ENCODE measurements at places on chromosomes 1 and 21. TPM values are rescaled to one million over a fixed set of nuclear protein-coding genes. Genes with fewer than 3 reads are reported as not detected.

KLHDC7A gene
- not detected for total RNA-seq

- DNase-seq = no peak
These were observed 156.3 kb upstream of the C1orf87 start for GRCh38 chr1:60229821-60230220.

OR2L2 gene
- total RNA-seq = 0.21 TPM

DNA sequence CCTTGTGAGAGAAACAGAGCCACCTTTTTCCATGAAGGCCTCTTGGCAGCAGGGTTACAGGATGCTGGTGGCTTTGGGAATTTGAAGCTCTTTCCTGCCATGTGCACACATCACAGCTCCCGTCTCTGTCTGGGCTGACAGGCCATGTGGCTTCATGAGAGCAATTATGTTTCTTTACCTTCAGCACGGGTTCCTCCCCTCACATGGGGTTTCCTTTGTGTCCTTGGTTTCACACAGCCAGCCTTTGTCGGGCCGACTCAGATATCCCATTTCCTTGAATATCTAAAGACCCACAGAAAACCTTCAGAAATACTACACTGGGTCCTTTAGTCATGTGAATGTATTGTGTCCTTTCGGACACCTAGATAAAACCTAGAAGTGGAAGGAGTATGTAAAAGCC, 7.1 kb downstream of the CLIC6 start:
- DNase-seq = no peak

DNA sequence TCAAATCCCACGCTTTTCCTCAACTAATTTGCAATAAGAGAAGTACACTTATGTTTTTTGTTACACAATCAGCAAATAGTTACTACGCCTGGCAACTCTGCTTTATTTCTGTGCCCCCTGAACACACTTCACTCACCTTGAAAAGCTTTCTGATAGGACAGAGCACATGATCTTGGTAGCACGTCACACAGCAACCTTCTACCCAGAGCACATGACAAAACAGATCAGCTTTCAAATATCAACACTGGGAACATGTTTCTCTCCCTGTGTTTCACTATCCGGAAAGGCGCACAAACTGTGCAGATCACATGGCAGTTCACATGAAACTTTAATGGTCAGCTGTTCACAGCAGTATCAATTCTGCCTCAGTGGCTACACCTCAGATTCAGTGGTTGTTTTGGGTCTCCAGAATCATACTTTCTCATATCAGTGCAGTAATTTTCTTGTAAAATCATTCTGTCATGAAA, 2.2 kb downstream of the SLC19A2 start:
- DNase-seq = no peak

KLHL17 gene
- total RNA-seq = 16.1 TPM

- no peak for DNase-seq
These were observed 7.0 kb downstream of the TMPRSS3 start for GRCh38 chr21:42388740-42389448.
